ENCODE measurements at places on chromosomes 1 and 21.

GRCh38 chr1:199759268-199759730 is 268.2 kb upstream of the NR5A2 start:
- no peak for DNase-seq

DNA sequence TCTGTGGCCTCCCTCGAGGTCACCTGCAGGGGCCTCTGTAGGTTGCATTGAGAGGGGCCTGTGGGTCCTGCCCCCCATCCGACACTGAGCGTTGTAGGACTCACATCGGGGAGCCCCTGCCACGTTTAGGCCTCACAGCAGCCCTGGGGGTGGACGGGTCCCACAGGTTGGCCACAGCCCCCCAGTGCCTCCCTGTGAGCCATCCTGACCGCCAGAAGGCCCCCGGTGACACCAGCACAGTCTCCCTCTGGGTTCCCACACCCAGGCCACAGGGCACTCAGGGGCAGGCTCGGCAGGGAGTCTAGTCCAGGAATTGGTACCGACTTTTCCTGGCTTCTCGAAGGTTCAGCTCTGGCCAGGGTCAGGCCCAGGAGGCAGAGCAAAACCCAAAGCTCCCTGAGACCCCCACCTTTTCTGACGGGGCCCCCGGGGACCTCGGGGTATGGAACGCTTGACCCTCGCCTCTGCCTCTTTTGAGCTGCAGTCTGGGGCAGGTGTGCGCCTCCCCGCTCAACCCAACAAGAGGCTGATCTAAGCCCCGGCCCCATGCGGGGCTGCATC is 13.9 kb upstream of the POFUT2 start:
- no peak for DNase-seq

DNA sequence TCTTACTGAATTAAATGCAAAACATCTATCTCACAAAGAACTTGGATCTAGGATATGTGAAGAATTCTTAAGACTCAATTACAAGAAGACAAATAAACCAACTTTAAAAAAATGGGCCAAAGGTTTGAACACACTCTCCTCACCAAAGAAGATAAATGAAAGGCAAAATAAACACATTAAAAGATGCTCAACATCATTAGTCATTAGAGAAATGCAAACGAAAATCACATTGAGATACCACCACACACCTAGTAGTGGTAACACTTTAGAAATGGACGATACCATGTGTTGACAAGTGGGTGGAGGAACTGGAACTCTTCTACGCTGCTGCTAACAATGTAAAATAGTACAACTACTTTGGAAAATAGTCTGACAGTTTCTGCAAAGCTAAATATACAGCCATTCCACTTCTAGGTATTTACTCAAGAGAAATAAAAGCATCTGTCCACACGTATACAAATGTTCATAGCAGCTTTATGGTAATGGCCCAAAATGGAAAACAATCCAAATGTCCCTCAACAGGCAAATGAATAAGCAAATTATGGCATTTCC is 194.3 kb downstream of the RHOU start:
- no peak for DNase-seq

GRCh38 chr1:87119541-87120140 is 205.2 kb downstream of the HS2ST1 start:
- no peak for DNase-seq

- no peak for DNase-seq
These were observed 37.4 kb upstream of the SRRM1 start for GRCh38 chr1:24605534-24606295.

DNA sequence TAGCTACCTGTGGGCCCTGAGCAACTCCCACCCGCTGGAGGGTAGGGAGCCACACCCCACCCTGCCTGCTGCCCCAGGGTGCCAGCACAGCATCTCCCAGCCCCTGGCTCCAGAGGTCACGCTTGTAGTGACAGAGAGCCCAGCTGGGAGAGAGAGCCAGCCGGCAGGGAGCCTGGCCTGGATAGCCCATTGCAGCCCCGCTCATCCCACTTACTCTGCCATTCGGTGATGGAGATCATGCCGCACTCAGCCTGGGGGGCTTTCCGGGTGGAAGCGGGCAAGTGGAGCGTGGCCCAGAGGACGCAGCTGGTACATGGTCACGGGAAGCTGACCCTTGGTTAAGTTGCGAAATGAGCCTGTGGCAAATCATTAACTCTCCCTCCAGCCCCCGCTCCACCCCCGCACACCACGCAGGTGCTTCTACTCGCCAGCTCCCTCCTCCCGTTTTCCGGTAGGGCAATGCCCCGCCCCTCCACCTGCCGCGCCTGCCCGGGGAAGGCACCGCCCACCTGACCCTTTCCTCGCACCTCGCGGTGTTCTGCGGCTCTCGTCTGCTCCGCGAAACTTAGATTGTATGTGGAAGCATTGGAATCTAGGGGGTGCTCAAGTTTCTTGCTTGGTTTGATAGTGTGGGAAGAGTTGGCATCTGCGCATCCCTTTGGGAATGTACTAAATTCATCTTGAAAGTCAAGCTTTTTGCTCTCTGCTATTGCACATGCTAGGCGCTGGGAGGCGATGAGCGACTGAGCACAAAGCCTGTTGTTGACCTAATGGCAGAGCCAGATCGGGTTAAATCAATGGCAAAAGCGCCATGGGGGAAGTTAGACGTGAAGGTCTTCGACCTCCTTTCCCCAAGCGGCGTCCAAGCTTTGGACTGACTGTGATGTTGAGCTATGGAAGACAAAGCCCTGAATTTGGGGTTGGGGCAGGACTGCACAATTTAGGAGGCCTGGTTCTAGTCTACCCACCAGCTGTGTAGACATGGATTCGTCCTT is at the start of gene GOLT1A:
Gene GOLT1A (minus strand): TSS at position 321 of the 995 bp plus-strand sequence. CDS start 82 bp downstream, at position 239.
- no peak for DNase-seq

GRCh38 chr1:33348194-33348593 is 27.3 kb upstream of the A3GALT2 start:
- no peak for DNase-seq

- no peak for DNase-seq
These were observed 812 bp upstream of the ARF1 start for GRCh38 chr1:228081578-228082213.

GRCh38 chr1:42070996-42071395 is 82.2 kb upstream of the GUCA2B start:
- no peak for DNase-seq

DNA sequence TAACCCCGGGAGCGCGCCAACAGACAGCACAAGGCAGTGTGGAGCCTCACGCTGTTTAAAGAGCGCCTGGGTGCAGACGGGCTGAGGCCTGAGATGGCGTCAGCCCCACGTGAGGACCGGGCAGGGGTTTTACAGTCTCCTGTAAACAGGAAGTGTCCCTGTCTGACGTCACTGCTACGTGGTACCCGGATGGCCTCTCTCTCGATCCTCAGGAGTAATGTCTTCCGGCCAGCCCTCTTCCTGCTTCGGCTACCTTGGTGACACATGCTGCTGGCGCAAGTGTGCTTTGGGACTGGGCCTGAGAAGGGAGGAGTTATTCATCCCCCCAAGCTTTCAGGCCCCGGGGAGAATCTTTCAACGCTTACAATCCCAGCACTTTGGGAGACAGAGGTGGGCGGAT is 41.2 kb downstream of the CNST start:
- DNase-seq: no peak

All from activated CD8-positive, alpha-beta memory T cell treated with anti-CD3 and anti-CD28 coated beads for 48 hours (primary cell).